ENCODE measurements at places on chromosomes 3 and 15.

- DNase-seq, result no peak
Observed at GRCh38 chr3:189355481-189356201, 183.9 kb downstream of the TPRG1 start.

DNA sequence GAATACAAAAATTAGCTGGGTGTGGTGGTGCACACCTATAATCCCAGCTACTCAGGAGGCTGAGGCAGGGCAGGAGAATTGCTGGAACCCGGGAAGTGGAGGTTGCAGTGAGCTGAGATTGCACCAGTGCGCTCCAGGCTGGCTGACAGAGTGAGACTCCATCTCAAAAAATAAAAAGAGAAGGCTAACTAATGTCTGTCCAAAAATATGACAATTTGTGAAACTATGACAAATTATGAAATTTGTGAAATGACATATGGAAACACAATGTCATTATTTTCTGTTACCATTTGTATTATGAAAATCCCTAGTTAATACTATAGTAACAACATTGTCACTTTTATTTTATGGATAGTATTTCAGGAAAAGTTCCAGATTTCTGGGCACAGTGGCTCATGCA, 1306.3 kb upstream of the EPHA6 start:
- DNase-seq, result no peak

- DNase-seq, result no peak
Observed at GRCh38 chr15:90681480-90681879, 35.7 kb upstream of the BLM start.

DNA sequence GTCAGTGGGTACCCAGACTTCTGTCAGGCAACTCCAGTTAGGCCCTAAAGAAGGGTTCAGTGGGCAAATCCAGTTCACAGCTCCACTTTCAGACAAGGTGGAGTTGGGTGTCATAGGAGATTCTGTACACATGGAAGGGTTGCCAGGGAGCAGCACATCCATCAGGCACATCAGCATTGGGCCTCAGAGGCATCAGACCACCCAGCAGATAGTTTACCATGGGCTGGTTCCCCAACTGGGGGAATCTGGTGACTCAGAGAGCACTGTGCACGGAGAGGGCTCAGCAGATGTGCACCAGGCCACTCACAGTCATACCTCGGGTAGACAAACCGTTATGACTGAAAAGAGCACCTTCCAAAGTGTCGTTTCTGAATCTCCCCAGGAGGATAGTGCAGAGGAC, 27.2 kb downstream of the SYNM start:
- no peak for DNase-seq

DNA sequence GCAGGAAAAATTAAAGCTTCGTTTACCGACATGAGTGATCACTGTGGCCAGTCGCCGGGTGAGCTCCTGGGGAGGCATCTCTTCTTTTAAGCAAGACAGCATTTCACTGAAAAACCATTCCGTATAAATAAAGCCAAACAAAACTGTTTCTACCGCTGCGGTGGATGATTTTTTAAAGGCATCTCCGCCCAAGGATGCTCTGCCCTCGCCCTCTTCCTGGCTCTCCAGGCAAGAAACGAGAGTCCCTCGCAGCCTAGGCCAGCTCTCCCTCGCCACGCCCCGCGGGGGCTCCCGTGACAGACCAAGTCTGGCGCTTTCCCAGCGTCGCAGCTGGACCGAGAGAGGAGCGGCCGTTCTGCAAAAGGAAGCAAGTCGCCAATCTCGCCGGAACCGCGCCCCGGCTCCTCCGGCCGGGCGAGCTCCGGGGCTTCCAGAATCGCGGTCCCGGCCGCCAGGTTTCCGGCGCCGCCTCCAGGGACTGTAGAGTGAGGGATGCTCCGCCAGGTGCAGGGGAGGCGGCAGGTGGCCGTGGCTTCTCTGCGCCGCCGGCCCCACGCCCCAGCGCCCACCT, 458 bp downstream of the MCF2L2 start:
- DNase-seq, result peak; percentile 55

DNA sequence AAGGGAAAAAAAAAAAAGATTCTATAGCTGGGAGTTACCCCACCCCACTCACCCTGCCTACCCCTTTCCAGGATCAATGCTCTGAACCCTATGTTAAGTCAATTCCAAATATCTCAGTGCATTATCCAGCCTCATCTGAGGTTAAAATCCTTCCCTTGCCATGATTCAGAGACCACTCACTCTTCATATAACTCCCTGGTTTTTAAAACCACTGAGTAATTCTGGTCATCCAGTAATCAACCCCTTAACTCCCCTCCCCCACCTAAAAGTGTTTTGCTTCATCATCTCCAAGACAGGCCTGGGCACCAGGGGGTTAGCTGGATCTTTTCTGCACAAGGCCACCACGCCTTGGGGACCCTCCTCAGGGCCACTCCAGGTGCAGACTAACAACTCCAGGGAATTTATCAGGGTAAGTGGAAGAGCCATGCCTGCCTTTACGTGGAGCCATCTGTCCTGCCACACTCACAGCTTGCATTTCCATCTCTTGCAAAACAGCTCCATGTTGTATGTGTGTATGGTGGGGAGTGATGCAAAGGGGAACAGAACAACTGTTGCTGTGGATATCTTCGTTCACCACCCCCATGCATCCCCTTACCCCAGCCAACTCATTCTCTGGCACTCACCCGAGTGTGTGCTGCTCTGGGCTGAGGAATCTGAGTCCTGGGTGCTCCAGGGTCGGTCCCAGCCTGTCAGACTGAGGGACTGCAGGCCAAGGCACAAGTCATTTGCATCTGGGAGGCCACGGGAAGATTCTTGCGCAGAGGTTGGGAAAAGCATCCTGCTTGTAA, 30.7 kb upstream of the RPS17 start:
- DNase-seq, result no peak

DNA sequence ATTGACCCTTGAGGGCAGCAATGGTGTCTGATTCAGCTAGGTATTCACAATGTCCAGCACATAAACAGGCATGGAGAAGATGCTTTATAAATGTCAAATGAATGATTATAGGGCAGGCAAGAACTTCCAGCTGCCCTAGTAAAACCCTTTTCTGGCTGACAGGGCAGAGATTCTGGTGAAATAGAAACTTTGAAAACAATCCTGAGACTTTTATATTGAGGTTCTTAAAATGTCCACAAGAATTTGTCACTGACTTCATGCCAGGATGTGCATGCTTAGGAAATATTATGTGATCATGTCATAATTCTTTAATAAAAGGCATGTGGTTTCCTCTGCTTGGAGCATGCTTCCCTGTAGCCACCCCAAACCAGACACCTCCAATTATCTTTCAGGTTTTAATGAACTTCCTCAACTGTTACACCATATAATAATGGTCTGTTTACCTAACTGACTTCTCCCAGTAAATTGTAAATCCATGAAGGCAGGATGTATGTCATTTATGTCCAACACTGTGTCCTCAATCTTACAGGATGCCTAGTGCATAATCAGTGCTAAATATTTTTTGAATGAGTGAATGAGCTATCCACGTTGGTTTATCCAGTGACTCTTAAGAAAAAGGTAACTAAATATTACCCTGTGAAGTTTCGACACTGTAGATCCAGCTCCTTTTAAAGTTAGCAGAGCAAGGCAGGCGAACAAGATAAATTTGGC, 43.4 kb upstream of the CLRN1 start:
- DNase-seq, result no peak

DNA sequence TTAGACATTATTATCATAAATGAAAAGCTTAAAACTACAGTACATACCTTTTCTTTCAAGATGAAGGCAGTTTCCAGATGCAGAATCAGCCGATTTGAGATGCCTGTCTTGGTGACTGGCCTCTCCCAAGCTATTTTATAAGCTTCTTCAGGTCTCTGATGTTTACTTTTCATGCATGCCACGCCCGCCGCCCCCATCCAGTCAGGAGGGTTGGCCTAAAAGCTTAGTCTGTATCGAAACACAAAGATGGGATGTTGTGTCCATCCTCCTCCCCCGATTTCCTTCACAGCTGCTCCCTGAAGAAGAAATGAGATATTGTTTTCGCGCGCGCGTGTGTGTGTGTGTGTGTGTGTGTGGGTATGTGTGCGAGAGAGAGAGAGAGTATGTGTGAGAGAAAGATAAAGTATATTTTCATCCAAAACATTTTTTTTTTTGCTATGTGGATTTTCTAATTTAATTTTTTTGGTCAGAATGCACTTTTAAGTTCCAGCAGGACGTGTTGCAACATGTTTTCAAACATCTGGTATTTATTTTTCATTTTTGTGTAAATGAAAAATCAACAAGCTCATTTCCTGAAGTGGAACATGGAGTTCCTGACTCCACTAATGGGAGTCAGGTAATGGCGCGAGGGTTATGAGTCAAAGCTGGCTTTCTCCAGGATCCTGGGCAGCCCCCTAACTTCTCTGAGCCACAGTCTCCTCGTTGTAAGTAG, at the start of gene APOD:
APOD (minus strand) TSS at position 110 of the 712 bp plus-strand sequence. CDS start 4,479 bp downstream, outside the sequence.
- DNase-seq, result peak; percentile 69

DNA sequence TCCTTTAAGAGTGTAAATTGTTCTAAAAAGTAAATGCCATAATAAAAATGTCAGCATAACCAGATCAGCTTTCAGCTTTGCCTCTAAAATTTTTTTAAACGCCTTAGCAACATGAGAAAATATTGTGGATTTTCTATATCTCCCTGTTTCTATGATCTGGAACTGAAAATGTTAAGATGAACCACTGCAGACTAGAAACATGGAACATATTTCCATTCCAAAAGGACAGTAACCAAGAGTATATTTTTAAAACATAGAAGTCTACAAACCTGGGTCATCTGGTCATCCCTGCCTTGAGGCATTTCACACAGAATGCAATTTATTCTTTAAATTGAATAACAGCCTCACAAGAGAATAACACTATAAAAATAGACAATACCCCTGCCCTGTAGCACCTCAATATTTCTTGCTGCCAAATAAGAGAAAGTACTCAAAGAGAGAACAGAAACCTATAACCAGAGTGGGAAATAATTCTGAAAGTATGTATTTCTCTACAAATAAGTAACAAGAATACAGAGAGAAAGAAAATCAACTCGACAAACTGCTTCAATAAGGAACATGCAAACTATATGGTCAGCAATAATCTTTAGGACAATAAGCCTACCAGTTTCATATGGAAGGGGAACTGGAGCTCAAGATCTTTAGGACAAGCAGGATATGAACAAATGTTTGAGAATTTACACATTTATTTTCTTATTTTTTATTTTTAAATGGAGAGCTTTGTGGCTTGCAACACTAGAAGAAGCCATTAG, 949.0 kb downstream of the EPHA3 start:
- DNase-seq, result peak; percentile 36

DNA sequence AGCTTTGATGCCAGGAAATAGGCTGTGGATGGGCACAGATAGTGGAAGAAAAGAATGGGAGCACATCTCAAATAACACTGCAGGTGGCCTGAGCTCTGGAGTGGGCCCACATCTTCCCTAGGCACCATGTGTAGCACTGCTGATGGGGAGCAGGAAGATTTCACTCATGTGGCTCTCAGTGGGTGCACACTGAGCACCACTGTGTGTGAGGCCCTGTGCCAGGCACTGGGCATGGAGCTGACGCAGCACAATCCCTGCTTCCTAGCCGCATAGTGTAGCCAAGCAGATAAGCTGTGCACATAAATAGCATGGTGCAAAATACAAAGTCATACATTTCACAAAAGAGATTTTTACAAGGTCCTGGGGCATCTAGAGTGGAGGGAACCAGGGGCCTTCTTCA, 101.6 kb downstream of the MOBP start:
- DNase-seq, result no peak

- DNase-seq, result no peak
Observed at GRCh38 chr3:127784865-127785710, 37.2 kb downstream of the MGLL start.

DNA sequence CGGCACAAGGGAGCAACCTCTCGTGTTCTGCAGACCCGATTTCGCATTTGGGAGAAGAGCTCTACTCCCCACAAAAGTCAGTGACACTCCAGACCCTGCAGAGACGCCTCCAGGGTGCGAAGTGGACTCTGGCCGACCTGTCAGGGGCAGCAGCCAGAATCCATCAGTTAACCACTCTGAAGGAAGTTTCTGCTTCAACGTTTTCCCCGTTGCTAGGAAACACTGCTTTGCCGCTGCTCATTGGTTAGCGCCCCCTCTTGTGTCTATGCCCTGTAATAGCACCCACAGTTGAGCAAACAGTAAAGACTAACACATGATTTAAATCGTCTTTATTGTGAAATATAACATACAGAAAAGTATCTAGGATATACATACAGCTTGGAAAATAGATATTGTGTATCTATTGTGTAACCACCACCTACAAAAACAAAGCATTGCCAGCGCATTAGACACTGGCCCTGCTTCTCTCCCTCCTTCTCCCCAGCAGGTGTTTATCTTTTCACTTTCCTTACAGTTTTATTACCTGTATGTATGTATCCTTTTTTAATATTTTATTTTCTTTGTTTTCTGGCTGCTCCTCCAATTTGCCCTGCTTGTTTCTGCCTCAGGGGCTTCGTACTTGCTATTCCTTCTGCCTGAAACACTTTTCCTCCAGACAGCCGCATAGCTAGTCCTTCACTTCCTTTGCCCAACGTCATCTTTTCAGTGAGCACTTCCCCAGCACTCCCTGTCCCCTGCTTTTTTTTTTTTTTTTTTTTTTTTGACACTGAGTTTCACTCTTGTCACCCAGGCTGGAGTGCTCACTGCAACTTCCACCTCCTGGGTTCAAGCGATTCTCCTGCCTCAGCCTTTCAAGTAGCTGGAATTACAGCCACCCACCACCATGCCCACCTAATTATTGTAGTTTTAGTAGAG, 38.8 kb downstream of the TMEM40 start:
- peak; percentile 90 for DNase-seq

GRCh38 chr3:46536758-46537157, 29.3 kb downstream of the LRRC2 start:
- DNase-seq, result no peak

DNA sequence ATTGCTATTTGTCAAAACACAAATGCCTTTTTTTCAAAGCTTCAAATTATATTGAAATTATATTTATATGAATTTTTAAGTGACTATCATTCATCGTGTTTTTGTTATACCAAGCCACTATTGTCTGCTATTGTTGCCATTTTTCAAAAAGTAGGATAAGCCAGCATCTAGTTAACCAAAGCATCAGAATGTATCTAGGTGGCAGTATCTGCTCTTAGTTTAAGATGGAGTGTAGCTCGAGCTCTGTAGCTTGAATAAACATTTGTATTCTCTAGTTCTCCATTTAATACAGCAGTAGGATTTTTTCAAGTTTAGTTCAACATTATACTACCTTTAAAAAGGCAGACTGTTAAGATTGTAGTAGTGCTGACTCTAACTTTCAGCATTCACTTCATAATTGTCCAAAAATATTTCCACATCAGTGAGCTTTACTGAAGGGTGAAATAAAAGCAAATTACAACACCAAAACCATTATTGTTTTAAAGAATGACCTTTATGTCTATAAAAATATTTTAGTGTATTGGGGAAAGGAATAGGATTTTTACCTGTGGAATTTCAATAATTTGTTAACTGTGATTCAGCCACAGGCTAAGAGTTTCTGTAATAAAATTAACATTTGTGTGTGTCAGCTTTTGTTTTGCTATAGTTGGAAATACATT, 19.6 kb upstream of the C15orf61 start:
- DNase-seq, result no peak

DNA sequence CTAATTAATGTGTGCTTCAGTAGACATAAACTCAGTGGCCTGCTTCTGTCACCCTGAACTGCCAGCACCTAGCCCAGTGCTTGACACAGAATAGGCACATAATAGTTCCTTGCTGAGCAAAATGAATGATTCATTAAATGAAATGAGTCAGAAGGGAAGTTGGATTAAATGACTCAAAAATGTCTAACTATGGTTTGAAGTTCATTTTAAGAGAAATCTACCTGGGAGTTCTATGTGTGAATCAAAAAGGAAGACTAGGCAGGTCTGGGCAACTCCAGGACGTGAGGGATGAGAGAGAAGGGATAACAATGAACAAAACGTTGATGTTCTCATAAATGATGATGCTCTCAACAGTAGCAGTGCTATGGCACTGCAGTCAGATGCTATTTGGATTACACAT, 175.0 kb downstream of the CFAP20DC start:
- no peak for DNase-seq
